Liver (tissue), 10 donors: ENCODE measurements at places on chromosomes 4 and X.

GRCh38 chr4:108227923-108228322 is 59.2 kb upstream of the LEF1 start:
- no peak for DNase-seq

- DNase-seq, result no peak
Measured at GRCh38 chr4:20311856-20312255, 60.2 kb downstream of the SLIT2 start.

GRCh38 chr4:176156656-176157055 is 38.7 kb downstream of the SPATA4 start:
- no peak for DNase-seq

GRCh38 chr4:88843067-88843685 is 145.5 kb upstream of the NAP1L5 start:
- no peak for DNase-seq

DNA sequence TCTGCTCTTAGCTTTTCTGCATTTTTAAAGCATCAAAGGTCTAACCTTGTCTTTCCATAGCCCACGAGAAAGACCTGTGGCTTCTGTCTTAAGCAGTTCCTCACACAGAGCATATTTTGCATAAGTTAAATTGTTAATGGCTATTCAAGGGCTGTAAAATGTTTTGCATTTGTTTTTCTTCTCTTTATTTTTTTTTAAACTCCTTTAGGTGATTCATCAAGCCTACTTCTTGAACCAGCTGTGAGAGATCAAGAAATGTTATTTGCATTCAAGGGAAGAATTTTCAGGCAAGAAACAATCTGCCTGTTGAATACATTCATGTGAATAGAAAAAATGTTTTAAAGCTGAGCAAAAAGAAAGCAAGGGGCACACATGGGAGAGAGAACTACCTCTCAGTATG is 423.8 kb upstream of the FRG1 start:
- DNase-seq, result no peak

DNA sequence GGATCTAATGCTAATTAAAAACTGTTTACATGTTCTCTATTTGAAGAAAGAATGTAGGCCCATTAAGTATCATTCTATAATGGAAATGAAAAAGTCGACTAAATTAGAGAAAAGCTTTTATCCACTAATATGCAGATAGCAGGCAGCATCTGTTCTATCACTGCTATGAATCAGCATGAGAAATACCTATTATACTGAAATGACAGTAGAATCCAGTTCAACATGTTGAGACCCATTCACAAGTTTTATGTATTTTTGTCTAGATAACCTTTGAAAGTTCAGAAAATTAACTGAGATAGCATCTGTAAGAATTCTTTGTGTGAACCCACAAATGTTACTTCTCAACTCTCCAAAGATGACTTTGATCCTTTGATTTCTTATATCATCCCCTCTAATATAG is 1254.4 kb upstream of the ADGRL3 start:
- DNase-seq, result no peak

DNA sequence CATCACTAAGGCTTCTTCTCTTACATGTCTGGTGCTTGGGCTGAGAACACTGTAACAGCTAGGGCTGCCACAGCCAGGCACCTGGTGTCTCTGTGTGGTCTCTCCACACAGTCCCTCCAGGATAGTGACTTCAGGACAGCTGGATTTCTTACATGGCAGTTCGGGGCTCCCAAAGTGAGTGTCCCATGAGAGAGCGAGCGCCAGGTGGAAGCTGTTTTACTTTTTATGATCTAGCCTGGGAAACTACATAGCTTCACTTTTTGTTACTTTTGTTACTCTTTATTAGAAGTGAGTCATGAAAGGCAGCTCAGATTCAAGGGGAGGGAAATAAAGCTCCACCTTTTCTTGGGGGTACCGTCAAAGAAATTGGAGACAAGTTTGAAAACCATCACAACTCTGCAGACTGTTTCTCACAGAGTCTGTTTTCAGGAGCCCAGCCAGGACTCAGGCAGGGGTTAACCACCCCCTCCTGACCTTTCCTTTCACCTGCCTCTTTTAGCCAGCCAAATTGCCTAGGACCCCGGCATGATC is 373.0 kb downstream of the MID1IP1 start:
- DNase-seq, result no peak

DNA sequence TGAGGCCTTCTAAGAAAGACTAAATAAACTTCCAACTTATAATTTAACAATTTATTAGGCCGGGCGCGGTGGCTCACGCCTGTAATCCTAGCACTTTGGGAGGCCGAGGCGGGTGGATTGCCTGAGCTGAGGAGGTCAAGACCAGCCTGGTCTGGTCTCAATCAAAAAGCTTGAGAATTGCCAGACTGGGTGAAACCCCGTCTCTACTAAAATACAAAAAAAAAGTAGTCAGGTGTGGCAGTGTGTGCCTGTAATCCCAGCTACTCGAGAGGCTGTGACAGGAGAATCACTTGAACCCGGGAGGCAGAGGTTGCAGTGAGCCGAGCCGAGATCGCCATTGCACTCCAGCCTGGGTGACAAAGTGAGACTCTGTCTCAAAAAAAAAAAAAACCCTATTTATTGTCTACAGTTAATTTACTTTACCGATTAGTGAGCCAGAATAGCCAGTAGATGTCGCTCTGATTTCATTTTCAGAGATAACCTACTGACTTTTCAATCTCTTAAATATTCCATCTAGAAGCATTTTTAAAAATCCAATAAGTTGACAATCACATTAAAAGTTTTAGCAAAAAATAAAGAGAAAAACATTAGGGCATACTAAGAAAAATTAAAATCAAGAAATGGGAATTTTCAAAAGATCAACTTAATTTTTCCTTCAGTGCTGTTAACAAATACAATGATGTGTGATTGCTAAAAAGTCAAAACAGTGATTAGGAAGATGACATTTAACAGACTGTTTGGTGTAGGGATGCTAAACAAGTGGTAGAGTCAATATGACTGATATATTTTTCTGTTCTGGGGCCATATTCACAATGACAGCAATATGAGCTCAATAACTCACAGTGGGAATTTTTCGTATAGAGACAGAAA is 4.3 kb upstream of the SHROOM3 start:
- DNase-seq, result no peak

GRCh38 chr4:26326791-26327190 is 6.0 kb downstream of the RBPJ start:
- DNase-seq, result no peak

DNA sequence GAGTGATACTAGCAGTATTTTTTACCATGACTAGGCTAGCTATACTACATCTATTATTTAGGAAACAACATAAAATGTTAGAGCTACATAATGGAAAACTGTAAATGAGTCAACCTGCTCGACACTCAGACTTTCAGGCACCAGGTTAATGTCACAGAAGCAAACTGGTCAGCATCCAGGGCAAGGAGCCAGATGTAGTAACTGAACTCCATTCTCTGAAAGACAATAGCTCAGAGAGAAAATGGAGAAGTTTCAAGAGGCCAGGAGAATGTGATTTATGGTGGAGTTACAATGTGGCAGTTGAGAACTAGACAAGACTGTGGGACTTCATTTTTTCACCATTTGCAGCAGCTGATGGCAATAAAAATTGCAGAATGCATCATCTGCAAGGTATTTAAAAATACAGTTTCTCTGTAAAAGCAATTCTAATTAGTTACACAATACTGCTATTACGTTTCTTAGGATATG is 342.7 kb upstream of the PABPC4L start:
- no peak for DNase-seq
